ENCODE measurements at places on chromosomes 7 and 10. TPM values are rescaled to one million over a fixed set of nuclear protein-coding genes. Genes with fewer than 3 reads are reported as not detected.

DNA sequence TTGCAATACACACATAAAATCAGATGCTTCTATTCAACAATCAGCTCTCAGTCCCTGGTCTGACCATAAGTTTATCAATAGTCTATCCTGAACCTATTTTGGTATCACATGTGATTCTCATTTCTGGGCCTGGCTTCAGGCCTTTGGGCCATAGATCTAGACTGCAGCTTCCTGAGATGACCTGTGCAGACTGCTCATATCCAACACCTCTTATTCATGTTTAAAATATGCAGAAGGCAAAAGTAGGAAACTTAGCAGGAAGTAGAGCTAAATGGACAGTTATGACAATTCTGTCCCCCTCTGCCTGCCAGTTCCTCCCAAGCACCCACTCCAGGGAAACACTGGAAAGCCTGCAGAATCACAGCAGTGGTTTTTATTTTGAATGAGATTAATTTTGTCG lies 53.3 kb downstream of the C7orf25 start:
- no peak overlapping the region for H3K27ac ChIP-seq
- H3K4me3 ChIP-seq, result no peak overlapping the region
- H3K36me3 ChIP-seq, result no peaks in the 10 kb centered on the region
- no peaks in the 10 kb centered on the region for H3K4me1 ChIP-seq
- H3K27me3 ChIP-seq, result no peaks in the 10 kb centered on the region

- H3K27me3 ChIP-seq, result peaks cover 3% of the 10 kb centered on the region
- H3K4me3 ChIP-seq, result no peak overlapping the region
- no peak for DNase-seq
- no peak overlapping the region for H3K27ac ChIP-seq
- H3K4me1 ChIP-seq, result peaks cover 5% of the 10 kb centered on the region
Observed at GRCh38 chr10:124870854-124871425, 69.3 kb downstream of the ABRAXAS2 start.

Gene TAS2R40
- total RNA-seq, result not detected

DNA sequence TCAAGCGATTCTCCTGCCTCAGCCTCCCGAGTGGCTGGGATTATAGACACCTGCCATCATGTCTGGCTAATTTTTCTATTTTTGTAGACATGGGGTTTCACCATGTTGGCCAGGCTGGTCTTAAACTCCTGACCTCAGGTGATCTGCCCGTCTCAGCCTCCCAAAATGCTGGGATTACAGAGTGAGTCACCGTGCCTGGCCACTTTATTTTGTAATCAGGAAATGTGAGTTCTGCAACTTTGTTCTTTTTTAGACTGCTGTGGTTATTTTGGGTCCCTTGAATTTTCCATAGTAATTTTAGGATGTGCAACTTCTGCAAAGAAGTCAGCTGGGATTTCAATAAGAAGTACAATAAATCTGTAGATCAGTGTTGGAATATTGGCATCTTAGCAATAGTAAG lies 96.8 kb downstream of the CYTH3 start:
- peaks cover 18% of the 10 kb centered on the region for H3K4me1 ChIP-seq
- H3K27me3 ChIP-seq, result peaks cover 10% of the 10 kb centered on the region
- H3K27ac ChIP-seq, result no peak overlapping the region
- no peak for DNase-seq
- H3K4me3 ChIP-seq, result no peak overlapping the region

GRCh38 chr10:14625192-14625631 lies 149.5 kb downstream of the FAM107B start:
- no peaks in the 10 kb centered on the region for H3K27me3 ChIP-seq
- H3K36me3 ChIP-seq, result peaks cover 4% of the 10 kb centered on the region

Measured in endothelial cell (in vitro differentiated cells).